ENCODE measurements at places on chromosomes 11 and 22.

DNA sequence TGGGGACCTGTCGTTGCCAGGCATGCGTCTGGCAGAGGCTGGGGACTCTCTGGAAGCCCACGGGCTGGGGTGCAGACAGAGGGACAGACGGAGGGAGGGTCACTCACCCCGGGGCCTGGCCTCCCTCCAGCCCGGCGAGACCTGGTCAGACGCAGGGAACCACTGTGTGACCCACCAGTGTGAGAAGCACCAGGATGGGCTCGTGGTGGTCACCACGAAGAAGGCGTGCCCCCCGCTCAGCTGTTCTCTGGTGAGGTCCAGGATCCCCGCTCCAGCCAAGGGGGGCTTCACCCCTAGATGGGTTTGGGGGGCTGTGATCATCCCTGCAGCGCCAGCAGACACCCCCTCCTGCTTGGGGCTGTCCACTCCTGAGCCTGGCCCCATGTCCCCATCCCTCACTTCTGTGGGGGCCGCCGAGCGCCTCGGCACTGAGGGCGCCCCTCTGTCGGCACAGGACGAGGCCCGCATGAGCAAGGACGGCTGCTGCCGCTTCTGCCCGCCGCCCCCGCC is 23.6 kb upstream of the MUC5B start:
- DNase-seq = no peak

- no peak for DNase-seq
Measured at GRCh38 chr11:48093795-48094642, 113.7 kb downstream of the PTPRJ start.

DNA sequence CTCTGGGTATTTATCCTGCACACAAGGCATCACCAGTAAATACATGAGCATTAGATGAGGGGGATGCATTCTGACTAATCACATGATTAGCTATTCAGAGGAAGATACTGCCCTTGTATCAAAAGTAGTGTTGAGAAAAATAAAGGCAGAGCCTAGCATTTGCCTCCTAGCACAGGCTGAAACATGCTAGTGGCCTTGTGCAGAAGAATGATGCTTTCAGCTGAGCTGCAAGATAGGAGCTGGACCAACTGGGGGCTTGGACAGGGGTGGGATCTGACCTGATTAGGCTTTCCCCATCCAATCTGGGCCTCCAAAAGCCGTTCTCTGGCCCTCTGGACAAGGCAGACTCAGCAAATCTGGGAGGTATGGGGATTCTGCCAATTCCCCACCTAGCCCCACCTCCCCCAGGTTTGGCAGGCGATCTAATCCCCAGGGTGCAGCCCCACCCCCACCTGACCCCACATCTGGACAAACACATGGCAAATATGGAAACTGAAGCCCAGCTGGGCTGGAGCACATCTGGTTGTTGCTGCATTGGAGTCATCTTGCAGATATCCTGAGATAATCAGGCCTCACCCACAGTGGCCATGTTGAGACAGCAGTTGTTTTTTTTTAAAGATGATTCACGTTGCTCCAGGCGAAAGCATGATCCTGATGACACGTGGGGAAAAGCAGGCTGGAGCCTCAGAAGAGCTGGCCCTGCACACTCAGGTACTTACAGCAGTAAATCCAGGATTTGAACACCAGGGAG is 4.4 kb upstream of the MISFA start:
- no peak for DNase-seq

DNA sequence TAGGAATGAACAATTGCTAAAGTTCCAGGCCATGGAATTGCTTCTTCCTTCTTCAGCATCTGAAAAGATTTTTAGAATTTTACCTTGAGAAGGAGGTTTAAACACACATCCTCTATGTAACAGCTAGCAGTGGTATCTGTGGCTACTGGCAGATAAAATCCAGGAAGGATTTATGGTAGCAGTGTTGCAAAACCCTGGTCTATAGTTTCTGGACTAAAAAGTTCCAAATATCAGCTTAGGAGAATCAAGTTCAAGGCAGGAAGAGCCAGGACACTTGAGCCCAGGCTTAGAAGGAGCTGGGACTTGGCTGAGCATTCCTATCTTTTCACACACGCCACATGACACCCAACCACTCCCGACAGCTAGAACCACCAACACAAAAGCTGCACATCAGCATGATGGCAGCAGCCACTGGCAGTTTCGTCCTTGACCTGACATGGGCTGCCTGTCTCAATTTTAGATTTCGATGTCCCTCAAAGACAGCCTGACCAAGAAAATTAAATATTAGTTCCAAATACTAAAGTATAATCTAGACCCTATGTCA is 14.1 kb downstream of the LARGE2 start:
- DNase-seq = no peak

DNA sequence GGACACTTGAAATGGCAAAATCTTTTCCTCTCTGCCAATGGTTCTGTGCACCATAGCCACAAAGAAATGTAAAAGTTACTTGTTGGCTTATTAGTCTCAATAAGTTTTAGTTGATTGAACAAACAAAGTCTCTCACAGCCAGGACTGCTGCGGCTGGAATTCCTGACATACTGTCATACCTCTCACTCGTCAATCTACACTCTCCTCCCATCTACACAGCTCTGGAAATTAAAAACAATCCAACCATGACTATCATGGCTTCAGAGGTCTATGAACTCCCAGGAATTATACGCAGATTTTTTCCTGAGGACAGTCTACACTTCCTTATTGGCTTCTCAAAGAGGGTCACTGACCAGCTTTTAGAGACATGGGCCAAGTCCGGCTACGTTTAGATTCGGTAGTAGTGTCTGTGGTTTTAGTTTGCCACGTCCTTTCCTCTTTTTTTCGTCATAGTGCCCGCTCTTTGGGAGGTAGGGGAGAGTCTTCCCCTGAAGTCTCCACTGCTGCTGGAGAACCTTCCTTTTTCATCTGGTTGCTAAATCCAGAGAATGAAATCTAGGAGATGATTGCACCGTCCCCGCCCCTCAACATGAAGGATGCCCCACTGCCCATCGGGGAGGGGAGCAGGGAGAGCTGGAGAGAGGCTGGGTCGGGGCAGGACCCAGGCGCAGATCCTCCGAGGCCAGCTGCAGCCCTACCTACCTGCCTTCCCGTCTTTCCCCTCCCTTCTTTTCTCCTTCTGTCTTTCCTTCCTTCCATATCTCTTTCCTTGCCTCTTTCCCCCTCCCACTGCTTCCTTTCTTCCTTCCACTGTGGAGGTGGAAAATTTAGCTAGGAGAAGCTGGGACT is 1.0 kb upstream of the PLEKHB1 start:
- DNase-seq = no peak

DNA sequence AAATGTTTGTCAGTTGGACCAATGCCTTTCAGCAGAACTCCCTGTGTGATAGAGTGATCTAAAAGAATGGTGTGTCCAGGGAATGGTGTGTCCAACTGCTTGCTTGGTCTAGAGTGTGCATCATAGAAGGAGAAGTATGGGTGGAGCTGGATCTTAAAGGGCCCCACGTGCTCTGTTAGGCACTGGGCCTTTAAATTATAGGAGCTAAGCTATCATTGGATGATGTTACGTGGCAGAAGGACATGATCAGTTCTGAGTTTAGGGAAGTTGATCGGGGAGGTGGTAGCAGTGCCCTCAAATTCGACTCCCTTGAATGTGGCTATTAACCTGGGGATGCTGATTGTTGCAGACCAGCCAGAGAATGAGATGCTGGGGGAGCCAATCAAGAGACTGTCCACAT is 16.4 kb downstream of the STX3 start:
- no peak for DNase-seq

DNA sequence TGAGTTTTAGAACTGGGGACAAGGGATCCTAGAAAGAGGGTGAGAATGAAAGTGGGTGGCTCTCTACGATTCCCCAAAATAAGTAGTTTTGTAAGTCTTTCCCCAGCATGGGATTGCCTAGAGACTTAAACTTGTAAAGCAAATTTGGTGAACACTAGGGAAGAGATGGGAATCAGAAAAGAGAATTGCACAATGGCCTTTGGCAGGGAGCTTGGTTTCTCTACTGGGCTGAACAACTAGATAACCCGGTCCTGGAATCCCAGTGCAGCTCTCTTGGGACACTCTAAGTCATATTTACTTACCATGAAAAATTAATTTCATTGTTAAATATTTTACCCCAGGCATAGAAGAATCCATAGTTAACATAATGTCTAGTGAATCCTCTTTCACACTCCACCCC is 16.5 kb upstream of the USP18 start:
- no peak for DNase-seq

DNA sequence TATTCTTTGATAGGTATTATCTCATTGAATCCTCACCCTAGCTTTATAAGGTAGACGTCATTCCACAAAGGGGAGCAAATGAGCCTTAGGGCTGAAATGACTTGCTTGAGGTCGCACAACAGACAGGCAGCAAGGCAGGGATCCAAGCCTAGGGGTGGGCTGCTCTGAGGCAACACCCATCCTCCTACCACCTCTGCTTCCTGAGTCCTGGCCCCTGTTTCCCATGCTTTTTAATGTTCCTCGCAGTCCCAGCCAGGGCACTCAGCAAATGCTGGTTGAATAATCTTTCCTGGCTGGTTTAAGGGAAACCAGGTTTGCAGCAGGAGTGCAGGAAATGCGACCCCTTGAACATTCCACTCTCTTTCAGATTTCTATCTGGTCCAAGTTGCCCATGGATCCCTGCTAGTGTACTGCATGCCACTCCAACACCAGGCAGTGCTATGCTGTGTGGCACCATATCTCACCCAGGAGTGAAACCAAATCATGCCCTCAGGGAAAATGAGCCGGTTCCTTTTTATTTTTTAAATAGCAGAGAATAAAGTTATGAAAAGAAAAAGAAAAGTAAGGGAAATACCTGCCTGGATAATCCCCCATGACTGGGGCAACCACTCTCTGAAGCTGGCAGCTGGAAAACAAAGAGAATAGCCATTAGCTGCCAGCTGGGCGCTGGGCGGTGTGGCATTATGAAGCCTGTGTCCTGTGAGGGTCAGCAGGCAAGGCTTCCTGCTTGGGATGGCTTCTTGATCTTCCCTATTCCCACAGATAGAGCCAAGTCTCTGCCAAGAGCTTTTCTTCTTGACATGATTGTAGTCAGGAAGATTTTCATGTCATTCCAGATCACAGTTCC is 21.8 kb downstream of the MICAL2 start:
- DNase-seq = no peak

GRCh38 chr11:111183706-111184105 is 61.8 kb upstream of the POU2AF2 start:
- DNase-seq = no peak

- DNase-seq = no peak
Measured at GRCh38 chr11:96125400-96125799, 201.5 kb upstream of the MTMR2 start.

All from stimulated activated CD8-positive, alpha-beta memory T cell treated with anti-CD3 and anti-CD28 coated beads, Interleukin-7, amount 100 ng/mL, for 1 hour (primary cell).